Hematopoietic multipotent progenitor cell treated with erythropoietin and hydrocortisone succinate and interleukin-3 and kit ligand, for 8 days (in vitro differentiated cells): ENCODE measurements at places on chromosomes 5 and 9.

DNA sequence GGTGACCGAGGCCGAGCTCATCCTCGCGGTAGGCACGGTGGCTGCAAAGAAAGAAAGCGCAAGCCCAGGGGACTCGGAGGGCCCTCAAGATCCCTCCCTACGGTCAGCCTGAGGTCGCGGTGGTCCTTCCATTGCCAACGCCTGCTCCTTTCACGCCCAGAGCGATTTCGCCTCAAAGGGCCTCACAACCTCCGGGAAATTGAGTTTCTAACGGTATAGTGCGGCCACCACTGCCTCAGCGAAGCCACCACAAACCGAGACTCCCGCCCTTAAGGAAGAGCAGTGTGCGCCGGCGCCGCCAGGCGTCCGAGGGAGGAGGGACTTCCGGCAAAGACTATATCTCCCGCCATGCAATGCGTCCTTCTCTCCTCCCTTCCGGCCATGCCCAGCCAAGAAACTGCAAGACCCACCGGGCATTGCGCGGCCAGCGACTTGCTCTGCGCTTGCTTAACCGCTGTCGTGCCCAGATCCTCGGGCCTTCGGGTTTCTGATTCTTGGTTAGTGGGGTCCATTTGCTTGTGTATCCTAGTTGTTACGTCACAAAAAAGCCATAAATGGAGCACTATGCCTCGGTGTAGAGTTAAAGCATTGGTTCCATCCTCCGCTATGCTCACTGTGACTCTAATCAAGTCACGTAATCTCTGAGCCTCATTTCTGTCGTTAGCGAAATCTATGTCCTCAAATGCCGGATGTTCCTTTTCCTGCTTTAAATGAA, at the start of gene HAUS6:
TSS of gene HAUS6 (minus strand) at position 274 of the 715 bp plus-strand sequence. CDS start at position 21, 253 bp downstream.
- peak; percentile 99 for DNase-seq

- DNase-seq: peak; percentile 37
Observed at GRCh38 chr9:123399803-123400378, 43.9 kb downstream of the CRB2 start.

DNA sequence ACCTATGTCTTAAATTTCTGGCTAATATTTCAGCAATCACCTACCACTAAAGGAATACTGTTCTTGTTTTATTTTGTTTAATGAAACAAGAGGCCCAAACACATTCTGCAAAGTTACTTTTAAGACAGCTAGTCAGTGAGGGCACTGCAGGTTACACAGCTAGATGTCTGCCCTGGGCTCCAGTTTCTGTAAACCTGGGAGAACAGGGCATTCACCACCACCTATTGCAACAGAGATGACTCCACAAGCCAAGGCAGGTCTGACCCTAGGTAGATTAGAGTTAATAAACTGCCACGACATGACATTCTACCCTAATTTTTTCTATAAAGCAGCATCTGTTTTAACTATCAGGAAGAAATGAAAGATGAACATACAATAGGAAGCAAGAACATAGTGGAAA, 90.8 kb downstream of the SLF1 start:
- no peak for DNase-seq

- no peak for DNase-seq
Observed at GRCh38 chr9:116501871-116502270, 185.2 kb upstream of the TRIM32 start.

GRCh38 chr5:149837680-149838269, 106.8 kb downstream of the PDE6A start:
- peak; percentile 75 for DNase-seq

DNA sequence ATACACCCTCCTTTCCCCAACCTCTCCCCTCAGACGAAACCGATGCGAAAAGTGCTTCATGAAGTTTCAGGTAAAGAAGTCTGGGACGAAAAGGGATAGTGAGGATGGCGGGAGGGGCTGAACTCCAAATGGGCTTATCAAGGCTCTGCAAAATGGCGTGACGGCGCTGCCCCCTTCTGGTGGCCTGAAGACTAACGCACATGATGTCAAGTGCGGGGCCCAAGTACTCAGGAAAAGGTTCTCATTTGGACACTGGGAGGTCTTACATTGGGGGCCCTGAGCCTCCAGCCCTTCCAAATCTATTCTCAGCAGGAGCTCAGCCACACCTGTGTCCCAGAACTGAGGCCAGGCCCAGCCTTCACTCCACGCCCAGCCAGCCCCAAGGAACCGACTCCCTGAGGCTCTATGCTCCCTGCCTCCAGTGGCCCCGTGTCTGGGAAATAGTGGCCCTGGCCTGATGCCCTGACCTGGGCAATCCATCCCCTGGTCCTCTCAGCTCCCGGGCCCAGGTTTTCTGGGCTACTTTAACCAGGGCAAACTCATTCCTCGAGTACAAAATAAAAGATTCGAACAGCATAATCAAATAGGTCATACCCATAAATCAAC, 119.9 kb downstream of the KCNIP1 start:
- peak; percentile 52 for DNase-seq

DNA sequence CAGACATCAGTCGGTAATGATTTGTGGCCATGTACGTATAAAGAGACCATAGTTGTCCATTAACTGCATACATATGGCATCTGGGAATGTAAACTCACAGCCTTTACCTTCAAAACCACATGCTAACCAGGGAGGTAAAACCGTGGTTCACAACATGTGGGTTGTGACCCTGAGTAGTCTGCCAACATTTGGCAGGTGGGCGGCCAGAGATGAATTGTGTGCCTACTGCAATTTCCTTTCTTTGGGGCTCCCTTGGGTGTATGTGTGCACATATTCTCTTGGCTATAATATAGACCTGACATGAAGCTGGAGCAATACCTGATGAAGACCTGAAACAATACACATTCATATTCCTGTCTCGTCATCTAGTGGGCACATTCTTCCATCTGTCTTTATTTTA, 396.0 kb downstream of the MLLT3 start:
- no peak for DNase-seq

GRCh38 chr5:42888771-42889170, 77.1 kb upstream of the SELENOP start:
- no peak for DNase-seq

DNA sequence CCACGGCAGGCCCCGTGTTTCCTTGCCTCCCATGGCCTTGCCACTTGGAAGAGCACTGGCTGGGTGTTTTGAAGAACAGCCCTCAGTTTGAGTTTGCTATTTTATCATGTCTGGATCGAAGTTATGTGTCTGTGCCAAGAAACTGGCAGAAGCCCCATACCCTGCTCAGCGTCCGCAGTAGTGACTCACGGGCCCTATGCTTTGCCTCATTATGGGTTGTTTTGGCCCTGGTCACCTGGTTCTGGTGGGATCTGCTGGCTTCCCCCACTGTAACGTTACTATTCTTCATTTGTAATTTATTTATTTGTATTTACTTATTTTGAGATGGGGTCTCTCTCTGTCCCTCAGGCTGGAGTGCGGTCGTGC, 42.3 kb upstream of the NKD2 start:
- DNase-seq: no peak

GRCh38 chr9:135463140-135463539, 16.4 kb upstream of the PPP1R26 start:
- no peak for DNase-seq

DNA sequence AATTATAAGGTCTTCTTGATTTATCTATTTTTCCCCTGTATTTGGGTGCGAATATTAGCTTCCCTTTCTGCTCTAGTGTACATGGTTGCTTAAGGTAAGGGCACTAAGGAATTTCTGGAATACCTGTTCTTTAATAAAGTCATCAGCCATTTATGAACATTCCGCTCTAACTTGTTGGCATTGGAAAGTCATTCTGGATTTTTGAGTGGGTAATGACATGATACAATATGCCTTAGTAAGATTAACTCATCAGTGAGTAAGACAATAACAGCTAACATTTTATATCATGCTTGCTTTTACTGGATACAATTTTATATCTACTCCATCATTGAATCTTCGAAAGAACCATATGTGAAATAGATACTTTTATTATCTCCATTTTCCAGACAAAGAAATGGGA, 196.1 kb downstream of the ARRDC3 start:
- no peak for DNase-seq

DNA sequence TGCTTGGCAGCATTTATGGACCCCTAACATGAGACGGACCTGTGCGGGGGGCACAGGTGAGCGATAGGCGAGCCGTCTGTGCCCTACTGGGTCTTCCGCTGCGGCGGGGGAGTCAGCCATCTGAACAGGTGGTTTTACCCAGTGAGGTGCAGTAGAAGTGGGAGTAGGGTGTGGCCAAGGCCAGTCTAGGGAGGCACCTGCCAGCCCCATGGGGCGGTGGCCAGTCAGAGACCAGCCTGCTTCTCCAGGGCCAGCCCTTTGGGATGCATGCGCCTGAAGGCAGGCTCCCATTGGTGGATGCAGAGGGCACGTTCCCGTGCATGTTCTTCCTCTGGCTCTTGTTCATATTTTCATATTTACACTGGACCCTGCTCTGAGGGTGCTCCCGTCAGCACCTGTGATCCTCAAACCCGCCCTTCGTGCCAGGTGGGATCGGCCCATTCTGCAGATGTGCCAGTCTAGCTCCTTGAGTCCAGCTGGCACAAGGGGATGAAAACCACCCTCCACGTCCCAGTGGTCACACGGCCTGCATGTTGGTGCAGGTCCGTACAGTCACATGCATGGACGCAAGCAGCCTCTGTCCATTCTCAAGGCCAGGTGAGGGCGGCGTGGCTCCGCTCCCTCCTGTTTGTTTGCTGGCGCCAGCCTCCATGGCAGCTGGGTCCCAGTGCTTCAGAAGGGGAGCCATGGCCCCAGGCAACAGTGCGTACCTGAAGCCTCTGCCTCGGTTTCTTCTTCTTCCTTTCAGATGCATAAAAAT, 9.0 kb downstream of the COL5A1 start:
- no peak for DNase-seq

DNA sequence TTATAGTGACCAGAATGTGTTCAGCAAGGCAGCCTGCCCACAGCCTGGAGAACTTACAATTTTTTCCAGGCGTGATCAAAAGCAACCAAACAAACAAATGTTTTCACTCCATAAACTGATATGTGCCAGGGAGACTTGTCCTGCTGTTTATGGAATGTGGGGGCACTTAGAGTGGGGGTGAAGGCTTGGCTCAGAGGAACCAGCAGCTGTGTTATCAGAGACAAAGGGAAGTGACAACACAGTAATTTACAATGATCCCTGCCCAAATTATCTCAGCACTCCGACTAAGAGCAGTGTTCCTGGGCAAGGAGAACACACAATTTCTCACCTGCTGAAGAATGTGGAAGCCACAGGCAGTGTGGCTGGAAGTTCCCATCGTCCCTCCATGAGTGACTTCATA, 429.1 kb upstream of the IRX4 start:
- DNase-seq: no peak

GRCh38 chr5:6701491-6701890, 11.7 kb upstream of the TENT4A start:
- no peak for DNase-seq
